ENCODE measurements at places on chromosomes 3 and 15.

GRCh38 chr15:43941555-43941954 is 114.8 kb downstream of the WDR76 start:
- DNase-seq, result no peak

DNA sequence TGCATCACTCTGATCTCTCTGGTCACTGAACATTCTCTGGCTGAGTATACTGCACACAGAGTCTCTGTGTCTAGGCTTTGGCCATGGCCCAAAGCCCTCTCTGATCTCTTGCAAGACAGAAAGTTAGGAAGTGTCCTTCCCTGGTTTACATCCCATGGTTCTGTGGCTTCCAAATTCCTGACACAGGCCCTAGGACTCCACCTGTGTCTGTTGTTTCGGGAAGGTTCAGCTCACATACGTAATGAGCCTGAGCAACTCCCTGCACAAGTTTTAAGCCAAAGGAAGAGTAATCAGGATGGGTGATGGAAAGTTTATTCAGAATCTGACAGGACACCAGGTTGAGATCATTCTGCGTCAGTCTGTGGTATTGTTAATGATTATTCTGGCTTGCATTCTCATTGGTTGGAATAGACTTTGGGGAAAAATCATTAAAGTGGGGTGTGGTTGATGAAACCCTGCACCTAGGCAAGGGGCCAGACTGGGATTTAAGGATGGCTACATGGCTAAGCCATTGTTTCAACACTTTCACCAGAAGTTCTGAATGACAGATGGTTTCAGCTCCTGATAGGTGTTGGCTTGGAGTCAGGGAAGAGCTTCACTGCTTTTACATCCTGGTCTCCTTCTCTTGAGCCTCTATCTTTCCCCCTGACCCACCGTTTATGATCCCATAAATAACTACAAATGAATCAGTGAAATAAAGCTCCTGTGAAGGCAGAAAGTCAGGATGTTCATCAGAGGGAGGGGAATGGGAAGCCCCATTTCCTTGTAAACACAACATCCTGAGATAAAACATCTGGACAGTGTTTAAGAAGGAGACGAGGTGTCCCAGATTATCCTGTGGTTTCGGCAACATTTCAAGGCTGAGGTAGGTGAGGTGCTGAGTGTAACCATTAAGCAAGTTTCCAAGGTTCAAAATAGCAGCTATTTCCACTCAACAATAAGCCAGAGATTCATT is 14.1 kb downstream of the LCMT2 start:
- DNase-seq, result no peak

DNA sequence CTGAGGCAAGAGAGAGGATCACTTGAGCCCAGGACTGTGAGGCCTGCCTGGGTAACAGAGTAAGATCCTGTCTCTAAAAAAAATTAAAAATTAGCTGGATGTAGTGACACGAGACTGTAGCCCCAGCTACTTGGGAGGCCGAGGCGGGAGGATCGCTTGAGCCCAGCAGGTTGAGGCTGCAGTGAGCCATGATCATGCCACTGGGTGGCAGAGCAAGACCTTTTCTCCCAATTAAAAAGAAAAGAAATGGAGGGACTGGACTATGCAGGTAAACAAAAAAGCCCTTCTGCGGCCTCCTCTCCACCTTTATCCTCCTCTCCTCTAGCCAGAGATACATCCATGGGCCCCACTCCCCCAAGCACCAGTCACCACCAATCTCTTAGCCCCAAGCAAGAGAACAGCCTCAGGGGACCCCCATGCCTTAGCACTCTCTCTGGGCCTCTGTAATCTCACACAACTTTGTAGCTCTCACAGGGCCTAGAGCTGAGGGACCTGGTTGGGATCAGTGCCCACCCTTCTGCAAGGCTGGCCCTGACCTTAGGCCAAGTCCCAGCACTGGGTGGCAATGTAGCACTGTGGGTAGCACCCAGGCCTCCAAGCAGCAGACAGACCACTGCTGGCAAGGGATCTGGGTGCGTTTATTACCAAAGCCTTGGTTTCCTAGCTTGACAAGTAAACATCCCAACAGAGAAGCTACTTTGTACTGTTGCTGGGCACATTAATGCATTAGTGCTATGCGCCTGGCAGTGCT is 43.4 kb downstream of the FAM174B start:
- DNase-seq, result no peak

DNA sequence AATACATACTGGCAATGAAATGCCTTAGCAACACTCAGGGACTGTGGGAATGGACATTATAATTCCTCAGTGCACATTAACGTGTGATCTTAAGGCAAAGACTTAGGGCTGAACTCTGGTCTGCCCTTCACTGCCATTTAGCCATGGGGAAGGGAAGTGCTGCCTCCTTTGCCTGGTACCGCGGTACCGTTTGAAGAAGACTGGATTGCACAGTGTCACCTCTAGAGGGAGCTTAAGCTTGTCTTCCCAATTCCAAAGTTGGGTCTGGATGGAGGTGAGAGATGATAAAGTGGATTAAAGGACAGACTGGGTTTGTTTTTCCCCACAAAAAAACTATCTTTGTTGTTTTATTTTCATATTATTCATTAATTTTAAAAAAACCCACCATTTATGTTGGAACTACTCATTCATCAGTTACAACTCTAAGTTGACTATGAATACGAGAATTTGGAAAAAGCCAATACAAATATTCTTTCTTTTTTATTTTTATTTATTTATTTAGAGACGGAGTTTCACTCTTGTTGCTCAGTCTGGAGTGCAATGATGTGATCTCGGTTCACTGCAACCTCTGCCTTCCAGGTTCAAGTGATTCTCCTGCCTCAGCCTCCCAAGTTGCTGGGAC is 60.0 kb upstream of the SYN2 start:
- DNase-seq, result no peak
